ENCODE measurements at places on chromosomes 3 and 15.

DNA sequence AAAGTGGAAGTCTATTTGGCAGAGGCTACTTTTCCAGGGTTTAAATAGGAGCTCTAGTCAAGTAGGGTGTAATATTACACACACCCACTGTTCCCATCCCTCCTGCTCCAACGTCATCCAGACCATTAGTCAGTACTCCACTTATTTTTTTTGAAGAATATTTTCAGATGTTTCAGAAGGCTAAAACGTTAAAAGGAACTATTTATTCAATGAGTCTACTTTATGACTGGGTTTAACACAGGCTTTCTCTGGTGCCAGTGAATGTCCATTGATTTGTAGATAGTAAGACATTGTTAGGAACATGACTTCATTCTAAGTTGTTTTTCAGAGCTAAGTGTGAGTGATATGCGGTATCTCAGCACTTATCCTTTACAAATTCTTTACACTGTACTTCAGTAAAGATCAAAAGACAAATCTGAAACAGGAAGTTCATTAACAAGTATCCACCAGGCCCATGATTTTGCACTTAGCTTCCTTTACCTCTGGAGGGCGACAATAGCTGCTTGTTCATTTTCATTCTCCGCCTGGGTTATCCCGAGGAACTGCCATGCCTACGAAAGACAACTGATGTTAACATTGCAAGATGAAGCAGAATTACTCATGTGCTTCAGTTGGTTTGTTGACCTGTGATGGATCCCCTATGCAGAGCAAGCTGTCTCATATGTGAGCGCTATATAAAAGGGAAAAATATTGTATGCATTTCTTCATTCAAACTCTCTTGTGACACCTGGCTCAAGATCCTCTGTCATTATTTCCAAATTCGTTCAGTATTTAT, 158.7 kb downstream of the USP13 start:
- DNase-seq = peak; percentile 86

DNA sequence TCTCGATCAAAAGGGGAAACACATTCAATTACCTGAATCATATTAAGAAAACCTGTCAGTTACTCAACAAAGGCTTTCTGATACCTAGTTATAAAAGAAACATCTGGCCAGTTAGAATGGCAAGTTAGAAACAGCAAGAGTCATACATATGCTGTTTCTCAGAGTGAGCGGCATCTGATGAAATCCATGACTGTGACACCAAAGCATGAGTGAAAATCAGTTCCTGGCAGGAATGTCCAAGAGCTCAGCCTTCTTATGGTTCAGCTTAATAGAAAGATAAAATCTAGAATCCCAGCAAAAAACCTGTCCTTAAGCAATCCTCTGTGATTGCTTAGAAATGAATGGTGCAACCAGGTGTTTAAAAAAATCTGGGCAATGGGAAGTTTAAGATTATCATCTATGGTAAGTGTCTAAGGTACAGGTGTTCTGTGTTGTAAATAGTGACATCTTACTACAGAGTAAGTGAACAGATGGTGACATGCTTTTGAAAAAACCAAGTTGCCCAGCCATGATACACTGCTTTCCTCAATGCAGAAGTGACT, 18.8 kb downstream of the B4GALT4 start:
- peak; percentile 42 for DNase-seq

DNA sequence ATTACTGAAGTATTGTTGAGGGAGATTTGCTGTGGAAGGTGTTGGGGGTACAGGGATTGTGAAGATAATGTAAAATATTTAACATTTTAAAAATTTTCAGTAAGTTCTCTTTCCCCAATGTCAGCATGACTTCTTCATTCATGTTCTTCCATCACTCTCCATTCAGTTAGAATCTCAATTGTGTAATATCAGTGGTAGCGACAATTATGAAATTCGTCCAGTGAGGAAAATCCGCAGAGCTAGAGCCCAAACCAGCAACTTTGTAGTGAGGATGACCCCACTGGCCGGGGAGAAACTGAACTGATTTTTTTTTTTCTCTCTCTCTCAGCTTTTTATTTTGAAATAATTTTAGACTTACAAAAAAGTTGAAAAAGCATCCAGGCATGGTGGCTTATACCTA, 171.7 kb downstream of the PGPEP1L start:
- no peak for DNase-seq

DNA sequence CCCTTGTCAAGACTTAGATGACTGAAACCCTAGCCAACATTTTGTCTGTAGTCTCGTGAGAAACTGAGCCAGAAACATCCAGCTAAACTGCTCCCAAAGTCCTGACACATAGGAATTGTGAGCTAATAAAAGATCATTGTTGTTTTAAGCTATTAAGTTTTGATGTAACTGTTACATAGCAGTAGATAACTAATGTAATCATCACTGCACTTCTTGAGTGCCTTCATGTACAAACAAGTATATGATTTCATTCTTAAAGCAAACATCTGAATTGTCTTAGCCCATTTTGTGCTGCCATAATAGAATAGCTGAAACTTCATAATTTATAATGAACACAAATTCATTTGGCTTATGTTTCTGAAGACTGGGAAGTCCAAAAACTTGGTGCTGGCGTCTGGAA, 87.3 kb downstream of the NSUN3 start:
- no peak for DNase-seq

GRCh38 chr3:18188491-18188890, 236.6 kb downstream of the SATB1 start:
- no peak for DNase-seq

DNA sequence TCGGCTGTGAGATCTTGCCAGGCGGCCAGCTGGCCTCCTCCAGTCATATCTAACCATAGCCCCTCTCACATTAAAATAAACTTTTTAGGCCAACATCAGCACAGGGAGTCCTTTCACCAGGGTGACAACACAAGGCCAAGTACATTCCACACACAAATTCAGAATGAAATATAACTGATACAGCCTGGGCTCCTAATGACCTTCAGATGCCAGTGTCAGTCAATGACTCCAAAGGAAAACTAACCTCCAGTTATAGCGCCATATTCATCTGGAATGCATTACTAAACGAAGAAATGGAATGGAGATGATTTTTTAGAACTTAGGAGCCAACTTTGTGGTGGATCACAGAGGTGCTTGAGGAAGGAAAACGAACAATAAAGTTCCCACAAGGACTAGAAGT, 205.4 kb downstream of the GREM1 start:
- DNase-seq = no peak

DNA sequence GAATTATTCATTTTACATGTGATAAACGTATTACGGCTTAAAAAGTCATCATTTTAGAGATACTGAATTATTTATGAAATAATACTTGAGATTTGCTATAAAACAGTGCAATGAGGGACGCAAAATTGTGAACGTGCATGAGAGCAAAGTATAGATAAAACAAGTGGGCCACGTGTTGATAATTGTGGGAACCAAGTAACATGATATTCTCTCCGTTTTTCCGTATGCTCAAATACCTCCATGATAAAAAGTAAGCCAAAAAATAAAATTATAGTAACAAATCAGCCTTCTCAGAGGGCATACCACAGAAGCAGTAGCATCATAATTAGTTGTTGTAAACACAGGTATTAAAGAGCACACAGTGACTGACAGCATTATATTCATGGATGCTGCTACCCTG, 42.6 kb downstream of the SFMBT1 start:
- no peak for DNase-seq

- DNase-seq = no peak
Observed at GRCh38 chr3:41307065-41307464, 107.8 kb downstream of the CTNNB1 start.

DNA sequence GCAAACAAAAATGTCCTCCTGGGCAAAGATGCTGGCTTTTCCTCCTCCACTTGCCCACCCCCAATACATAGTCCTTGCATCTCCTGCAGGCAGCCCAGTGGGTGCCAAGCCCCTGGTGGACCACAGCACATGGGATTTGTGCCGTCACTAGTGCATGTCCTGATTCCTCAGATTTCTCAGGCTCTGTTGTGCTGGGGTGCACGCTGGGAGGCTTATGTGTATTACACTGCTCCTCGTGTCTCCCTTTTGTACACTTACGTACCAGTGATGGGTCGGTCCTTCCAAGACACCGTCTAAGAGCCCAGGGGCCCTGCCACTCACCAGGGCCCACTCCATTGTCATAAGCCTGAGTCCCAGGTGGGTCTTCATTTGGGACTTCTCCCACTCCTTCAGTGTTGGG, 70.1 kb downstream of the PLXNA1 start:
- DNase-seq = no peak

GRCh38 chr15:45637141-45637540, 2.3 kb downstream of the SQOR start:
- no peak for DNase-seq

DNA sequence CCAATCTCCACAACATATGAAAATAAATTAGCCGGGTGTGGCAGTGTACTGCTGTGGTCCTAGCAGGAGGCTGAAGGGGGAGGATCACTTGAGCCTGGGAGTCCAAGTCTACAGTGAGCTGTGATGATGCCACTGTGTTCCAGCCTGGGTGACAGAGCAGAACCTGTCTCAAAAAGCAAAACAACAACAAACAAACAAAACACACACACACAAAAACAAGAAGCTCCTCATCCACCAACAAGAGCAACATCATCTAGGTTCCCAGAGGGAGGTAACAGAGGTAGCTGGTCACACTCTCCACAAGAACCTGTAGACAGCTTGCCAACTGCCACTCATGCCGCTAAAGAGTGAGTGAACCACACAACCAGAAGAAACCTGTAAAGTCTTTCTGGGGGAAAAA, 34.8 kb downstream of the PTPN9 start:
- no peak for DNase-seq

GRCh38 chr15:42549032-42549491, 424 bp downstream of the HAUS2 start:
- DNase-seq = peak; percentile 34
